B cell (primary cell): ENCODE measurements at places on chromosomes 6 and 20. TPM values are rescaled to one million over a fixed set of nuclear protein-coding genes. Genes with fewer than 3 reads are reported as not detected.

DNA sequence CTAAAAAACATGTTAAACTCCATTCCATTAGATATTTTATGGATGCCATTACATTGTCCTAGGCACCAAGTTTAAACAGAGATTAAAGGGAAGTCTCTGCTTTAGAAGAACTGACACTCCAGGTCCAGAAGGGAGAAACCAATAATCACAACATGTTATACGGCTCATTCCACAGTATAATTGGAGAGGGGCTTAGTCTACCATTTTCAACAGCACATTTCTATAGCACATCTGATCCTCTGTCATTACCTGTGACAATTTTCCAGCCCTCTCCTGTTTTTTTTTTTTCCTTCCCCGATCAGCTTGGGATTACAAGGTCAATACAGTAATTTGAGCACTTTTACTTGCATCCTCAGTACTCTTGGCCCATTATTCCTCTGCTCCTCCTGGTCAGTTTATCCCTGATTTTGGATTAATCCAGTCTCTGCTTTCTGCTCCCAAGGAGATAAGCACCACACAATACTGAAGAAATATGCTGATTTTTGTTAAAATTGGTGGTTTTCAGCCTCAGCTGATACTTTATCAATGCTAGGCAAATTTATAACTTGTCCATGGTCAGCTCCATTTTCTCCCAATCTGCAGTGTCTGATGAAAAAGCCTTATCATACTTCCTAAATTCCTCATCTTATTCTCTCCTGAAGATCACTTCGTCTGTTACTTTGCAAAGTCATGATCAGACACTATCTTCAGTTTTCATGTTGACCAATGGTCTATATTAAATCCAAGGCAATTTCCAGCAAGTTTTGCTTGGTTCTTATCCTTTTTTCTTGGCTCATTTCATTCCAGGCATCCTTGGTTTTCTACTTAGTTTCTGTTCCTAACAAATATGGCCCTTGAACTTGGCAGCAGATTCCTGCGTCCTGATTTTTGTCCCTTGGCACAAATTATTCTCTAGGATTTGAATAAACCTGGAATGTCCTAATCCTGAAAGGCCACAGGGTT lies 30.8 kb upstream of the SYNCRIP start:
- DNase-seq: no peak

MCCD1 gene
- not detected in 2 replicates for total RNA-seq

DNA sequence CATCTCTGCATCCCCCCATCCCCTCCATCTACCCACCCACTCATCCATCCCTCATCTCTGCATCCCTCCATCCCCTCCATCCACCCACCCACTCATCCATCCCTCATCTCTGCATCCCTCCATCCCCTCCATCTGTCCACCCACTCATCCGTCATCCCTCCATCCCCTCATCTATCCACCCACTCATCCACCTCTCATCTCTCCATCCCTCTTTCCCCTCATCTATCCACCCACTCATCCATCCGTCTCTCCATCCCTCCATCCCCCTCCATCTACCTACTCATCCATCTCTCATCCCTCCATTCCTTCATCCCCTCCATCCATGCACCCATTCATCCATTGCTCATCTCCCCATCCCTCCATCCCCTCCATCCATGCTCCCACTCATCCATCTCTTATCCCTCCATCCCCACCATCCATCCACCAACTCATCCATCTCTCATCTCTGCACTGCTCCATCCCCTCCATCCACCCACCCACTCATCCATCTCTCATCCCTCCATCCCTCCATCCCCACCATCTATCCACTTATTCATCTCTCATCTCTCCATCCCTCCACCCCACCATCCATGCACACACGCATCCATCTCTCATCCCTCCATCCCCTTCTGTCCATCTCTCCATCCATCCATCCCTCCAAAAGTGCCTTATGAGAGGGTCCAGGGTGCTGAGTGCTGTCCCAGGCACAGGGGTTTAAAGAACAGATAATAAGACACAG lies 51.4 kb downstream of the WDR27 start:
- DNase-seq: no peak

DNA sequence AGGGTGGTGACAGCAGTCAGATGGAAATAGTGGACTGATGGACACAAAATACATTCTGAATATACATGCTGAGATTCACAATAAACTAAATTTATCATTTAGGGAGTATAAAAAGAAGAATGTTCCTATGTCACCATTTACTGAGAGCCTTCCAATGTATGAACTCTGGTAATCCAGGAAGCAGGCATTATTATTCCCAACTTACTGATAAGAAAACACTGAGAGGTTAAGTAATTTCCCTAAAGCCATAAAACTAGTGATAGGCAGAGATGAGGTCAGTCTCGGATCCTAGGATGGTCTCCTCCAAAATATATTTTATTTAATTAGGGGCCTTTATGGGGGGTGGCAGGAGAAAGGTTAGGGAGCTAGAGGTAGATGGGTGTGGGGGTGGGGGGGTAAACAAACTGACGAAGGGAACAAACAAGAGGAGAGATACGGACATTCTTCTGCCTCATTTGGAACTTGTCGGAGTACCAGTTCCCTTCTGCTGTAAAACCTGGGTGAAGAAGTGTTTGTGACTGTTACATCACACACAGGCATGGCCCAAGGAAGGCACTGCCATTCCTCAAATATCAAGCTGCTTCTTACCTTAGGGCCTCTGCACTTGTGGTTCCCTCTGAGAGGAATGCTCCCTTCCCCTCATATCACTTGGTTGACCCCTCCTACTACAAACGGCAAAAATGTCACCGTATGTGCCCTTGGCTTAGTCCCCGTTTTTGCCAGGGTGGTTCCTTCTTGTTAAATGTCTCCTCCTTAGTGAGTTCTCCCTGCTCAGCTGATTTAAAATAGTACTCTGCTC lies 6.7 kb downstream of the SAYSD1 start:
- DNase-seq: no peak

DNA sequence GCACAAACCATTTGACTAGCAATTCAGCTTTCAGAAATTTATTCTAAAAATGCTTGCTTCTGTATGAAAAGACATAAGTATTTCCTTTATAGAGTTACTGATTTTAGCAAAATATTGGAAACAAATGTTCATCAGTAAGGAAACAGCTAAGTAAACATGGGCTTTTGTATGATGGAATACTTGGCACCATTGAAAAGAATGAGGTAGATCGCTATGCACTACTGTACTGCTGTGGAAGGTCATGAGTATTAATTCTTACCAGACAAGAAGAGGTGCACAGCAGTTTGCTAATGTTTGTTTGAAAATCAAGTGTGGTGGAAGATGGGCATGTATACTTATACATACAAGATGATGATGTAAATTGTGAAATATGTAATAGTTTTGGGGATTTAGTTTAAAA lies 73.0 kb downstream of the FARS2 start:
- DNase-seq: no peak

GRCh38 chr6:46969206-46969605 lies 47.5 kb upstream of the ADGRF5 start:
- DNase-seq: no peak

HDGFL1 gene
- total RNA-seq: not detected in 2 replicates

GRCh38 chr6:15227827-15228318 lies 18.0 kb upstream of the JARID2 start:
- DNase-seq: no peak

GRCh38 chr20:15900443-15900842 lies 672.8 kb downstream of the KIF16B start:
- no peak for DNase-seq

SLC22A3 gene
- not detected in 2 replicates for total RNA-seq

- no peak for DNase-seq
Measured at GRCh38 chr6:164095056-164095455, 680.5 kb downstream of the QKI start.

DNA sequence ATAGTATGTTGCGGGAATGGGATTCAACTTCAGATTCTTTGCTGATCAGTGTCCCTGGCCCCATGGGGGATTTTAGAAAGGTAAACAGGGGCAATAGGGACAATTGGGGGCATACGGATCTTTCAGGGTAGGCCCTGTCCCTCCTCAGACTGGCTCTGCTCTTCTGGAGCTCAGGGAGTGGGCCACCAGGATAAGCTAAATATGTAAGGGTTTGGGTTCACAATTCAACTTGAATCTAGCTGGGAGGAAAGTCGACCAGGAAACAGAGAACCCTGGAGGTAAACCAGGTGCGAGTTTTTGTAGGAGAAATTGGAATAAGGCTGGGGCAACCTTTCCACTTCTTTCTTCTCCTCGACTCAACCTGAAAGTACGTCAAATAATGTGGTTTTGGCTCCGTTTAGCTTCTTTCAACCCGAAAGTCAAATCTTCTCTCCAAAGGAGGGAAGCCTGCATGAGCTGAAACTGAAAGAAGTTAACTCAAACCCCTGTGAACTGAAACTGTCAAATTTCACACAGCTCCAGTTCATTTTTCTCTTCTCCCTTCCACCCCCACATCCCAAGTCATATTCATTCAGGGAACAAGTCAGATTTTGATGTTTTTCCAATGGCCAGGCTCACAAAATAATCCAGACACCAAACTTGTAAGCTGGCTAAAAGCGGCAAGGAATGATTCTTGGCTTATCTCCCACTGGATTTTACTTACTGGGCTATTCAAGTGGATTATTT lies 278.2 kb downstream of the CLIC5 start:
- DNase-seq: no peak
